Glomerular endothelial cell (primary cell): ENCODE measurements at places on chromosomes 13 and 19.

- no peak for DNase-seq
These were observed 1.5 kb upstream of the ZNF235 start for GRCh38 chr19:44306283-44306682.

- no peak for DNase-seq
These were observed 7.6 kb upstream of the ANKRD10 start for GRCh38 chr13:110922506-110922905.

DNA sequence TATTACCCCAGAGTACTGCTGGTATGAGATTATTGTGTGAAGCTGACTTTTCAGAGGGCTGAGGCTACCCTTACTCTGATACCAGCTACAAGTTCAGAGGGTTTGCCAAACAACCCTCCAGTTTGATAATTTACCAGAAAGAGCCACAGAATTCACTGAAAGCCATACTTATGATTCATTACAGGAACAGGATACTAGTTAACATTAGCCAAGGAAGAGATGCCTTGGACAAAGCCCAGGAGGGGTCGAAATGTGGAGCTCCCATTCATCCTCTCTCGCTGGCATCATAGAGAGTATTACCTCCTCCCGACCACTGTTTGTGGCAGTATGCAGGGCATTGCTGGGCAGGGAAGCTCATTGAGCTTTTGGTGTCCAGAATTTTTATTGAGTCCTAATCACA is 364.3 kb downstream of the KCNRG start:
- no peak for DNase-seq

DNA sequence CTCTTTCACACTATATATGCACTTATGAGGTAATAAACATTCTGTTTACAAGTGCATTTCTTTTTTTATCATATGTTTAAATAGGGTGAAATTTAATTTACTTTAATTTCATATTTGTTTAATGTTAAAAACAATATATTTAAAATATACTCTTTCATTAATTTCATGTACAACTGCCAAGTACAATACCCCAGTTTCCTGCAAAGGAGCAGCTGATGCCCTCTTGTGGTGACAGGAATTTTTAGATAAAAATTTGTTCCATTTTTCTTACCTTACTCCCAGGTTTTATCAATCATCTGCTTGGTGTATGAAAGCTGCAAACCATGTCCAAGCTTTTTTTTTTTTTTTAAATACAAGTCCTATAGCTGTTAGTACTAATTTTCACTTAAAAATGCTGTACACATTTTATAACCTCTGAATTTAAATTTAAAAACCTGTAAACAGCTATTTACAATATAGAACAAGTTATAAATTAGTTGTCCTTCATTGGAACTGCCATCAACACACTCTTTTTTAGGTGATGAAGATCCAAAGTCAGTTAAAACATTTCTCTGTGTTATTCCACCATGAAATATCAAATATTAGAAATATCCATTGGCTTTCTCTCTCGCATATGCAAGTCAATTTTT is 4.9 kb downstream of the PCDH20 start:
- DNase-seq = no peak

GRCh38 chr13:71771144-71771543 is 95.9 kb downstream of the DACH1 start:
- no peak for DNase-seq
